ENCODE measurements at places on chromosomes 5 and 9.

- no peak for DNase-seq
These were observed 8.3 kb downstream of the AHRR start for GRCh38 chr5:329768-330167.

DNA sequence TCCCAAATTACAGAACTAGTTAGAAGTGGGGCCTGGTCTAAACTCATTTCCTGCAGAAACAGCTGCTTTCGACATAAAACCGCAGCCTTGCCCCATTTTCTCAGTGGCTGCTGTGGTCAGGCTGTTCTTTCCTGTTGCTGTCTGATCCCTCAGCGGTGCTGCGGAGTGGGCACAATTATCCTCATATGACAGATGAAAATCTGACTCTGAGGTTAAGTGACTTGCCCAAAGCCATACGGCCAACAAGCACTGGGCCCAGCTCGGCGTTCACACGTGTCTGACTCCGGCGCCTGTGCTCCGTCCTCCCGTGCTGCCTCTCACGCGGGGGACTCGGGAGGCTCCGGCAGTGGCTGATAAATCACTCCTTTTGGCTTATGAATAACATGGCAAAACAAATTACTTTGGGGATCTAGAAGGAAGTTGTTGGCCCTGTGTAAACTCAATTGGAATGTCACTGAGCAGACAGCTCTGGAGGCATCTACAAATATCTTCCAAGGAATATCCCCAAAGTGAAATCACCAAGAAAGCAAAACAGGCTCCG is 142.6 kb upstream of the LMX1B start:
- DNase-seq: peak; percentile 94

DNA sequence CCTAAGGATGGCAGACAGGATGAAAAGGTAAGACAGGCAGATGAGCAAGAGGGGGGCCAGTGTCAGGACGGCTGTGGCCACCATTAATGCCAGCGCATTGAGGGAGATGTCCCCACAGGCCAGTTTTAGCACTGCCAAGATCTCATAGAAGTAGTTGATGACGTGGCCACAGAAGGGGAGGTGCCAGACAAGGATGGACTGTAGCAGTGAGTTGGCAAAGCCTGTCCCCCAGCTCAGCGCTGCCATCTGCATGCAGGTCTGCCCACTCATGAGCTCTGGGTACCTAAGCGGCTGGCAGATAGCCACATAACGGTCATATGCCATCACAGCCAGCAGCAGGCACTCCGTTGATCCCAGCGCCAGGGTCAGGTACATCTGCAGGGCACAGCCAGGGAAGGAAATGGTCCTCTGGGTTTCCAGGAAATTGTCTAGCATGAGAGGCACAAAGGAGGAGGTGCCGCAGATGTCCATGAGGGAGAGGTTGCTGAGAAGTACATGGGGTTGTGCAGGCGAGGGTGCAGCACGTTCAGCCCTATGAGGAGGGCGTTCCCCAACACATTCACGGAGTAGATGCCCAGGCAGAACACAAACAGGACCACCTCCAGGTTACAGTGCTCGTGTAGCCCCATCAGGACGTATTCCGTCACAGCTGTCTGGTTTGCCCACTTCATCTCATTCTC is 10.8 kb downstream of the OR13J1 start:
- peak; percentile 67 for DNase-seq

DNA sequence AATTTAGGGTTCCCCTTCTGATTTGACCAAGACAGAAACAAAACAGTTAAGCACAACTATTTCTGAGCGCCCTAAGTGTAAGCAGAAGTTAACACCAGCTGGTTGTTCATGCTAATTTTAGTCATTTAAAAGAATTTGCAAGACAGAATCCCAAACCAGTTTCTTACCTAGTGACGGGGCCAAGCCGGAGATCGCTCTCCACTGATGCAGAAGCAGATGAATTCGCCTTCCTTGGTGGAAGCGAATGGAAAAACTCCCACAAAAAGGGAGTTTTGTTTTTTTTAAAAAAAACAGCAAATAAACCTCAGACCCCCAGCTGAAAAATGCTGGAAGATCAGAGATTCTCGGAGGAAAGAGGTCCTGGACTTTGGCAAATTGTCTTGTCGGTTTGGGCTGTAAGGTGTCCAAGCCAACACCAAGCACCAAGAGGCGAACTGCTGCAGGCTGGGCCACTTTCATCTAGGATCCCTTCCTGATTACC is 47.4 kb upstream of the GLDC start:
- no peak for DNase-seq

- no peak for DNase-seq
These were observed 611 bp downstream of the CIZ1 start for GRCh38 chr9:128190516-128191405.

DNA sequence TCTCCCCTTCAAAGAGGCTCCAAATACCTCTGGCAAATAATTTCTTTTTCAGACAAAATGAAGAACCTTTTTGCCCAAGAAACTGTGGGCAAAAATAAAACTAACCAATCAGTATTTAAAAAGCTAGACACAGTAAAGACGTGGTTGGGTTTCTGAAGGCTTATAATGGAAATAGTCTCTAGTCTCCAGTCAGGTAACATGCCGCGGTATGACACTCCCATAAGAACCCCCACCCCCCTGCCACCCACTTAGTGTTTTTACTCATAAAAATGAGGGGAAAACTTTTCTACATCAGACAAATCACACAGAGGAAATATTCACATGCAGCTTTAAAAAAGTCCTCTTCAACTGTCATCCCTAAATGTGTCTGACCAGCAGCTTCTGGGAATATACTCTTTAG is 105.3 kb downstream of the THBS4 start:
- DNase-seq: no peak

- peak; percentile 44 for DNase-seq
These were observed 14.9 kb downstream of the TRIM7 start for GRCh38 chr5:181189962-181190710.

DNA sequence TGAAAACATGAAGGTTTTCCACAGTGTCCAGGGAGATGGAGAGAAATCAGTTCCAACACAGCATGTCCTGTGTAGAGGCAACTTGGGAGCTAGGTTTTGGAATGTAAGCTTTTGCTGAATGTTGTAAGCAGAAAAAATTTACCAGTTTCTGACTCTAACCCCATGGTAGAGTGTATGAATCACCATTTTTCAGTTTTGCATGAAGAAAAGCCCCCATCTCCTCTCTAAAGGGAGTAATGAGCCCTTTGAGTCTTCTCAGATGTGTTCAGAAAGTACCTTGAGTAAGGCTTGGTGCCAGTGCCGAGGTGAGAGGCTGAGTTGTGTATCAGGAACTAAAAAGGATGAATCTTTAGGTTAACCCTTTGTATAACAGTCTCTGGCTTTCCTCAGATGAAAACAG is 96.2 kb downstream of the ADRB2 start:
- no peak for DNase-seq

- DNase-seq: no peak
These were observed 138.8 kb downstream of the GRIA1 start for GRCh38 chr5:153629027-153629895.

- no peak for DNase-seq
These were observed 8.5 kb downstream of the NEK6 start for GRCh38 chr9:124266139-124266825.
